MV-4-11 (cell line): ENCODE measurements at places on chromosomes 6 and 20.

DNA sequence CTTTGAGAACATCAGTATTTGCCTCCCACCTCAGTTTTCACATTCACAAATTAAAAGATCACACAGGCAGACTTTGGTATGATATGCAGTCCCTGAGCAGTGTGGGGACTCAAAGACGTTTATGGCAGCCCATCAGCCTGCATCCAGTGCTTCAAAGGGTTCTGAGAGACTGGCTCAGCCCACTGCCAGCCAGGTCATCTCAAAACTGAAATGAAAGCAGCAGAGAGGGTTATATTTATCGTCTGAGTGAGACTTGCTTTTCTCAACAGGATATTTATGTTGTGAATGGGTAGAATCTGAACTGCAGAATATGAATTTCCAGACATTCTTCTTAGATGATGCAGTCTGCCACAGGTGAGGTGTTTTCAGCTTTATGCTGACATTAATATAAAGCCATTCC, 159.8 kb downstream of the NRN1 start:
- DNase-seq: no peak

- no peak for DNase-seq
Observed at GRCh38 chr20:56194042-56194441, 54.5 kb upstream of the MC3R start.

GRCh38 chr6:3061501-3061941, 6.8 kb upstream of the RIPK1 start:
- peak; percentile 17 for DNase-seq

DNA sequence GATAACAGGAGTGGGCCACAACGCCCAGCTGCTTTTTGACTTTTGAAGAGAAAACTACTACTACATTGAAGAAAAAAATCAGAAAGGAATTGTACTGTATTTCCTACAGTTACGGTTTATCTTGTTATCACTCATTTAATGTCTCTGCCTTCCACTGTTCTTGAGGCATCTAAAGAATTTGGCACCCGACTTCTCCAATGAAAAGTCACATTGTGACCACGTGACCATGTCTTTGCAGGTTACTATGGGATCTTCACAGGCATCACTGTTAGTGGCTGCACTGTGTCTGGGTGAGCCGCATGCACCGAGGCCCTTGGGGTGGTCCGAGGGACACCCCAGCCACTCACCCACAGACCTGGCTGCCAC, 26.8 kb downstream of the RRBP1 start:
- DNase-seq: no peak

DNA sequence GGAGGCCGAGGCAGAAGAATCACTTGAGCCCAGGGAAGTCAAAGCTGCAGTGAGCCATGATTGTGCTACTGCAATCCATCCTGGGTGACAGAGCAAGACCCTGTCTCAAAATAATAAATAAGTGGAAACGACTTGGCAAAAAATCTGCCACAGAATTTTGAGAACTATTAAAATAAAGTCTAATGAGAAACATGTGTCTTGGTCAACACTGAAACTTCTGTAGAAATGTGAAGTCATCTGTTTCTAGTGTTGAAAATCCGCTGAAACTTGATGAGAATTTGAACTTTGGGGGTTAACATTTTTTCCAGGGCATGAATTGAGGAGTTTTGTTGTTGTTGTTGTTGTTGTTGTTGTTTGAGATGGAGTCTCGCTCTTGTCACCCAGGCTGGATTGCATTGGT, 29.0 kb upstream of the BCLAF1 start:
- DNase-seq: no peak

- no peak for DNase-seq
Observed at GRCh38 chr6:131258816-131259476, 123.7 kb downstream of the AKAP7 start.

- no peak for DNase-seq
Observed at GRCh38 chr20:24875078-24875477, 74.0 kb upstream of the CST7 start.

- no peak for DNase-seq
Observed at GRCh38 chr6:49551866-49552129, 1.3 kb downstream of the C6orf141 start.

DNA sequence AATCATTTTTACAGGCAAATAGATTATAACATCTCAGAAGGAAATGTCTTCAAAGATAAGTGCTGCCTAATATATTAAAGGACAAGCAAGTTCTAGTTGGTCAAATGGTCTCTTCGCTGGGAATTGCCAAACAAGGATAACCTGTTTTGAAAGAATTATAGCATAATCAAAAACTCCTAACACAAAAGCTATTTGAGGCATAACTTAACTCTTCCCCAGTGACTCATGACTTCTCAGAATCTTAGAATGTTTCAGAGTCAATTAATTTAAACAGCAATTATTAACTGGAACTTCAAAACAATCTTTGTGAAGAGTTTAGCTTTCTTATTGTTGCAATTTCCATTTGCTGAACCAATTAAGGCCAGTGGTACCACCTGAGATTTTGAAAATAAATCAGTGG, 126.6 kb downstream of the MTFR2 start:
- DNase-seq: no peak

- no peak for DNase-seq
Observed at GRCh38 chr6:151389618-151390275, 1.6 kb downstream of the ZBTB2 start.

GRCh38 chr6:130615816-130616215, 211.4 kb upstream of the SMLR1 start:
- no peak for DNase-seq

GRCh38 chr6:138410972-138411880, 7.2 kb downstream of the HEBP2 start:
- peak; percentile 34 for DNase-seq

DNA sequence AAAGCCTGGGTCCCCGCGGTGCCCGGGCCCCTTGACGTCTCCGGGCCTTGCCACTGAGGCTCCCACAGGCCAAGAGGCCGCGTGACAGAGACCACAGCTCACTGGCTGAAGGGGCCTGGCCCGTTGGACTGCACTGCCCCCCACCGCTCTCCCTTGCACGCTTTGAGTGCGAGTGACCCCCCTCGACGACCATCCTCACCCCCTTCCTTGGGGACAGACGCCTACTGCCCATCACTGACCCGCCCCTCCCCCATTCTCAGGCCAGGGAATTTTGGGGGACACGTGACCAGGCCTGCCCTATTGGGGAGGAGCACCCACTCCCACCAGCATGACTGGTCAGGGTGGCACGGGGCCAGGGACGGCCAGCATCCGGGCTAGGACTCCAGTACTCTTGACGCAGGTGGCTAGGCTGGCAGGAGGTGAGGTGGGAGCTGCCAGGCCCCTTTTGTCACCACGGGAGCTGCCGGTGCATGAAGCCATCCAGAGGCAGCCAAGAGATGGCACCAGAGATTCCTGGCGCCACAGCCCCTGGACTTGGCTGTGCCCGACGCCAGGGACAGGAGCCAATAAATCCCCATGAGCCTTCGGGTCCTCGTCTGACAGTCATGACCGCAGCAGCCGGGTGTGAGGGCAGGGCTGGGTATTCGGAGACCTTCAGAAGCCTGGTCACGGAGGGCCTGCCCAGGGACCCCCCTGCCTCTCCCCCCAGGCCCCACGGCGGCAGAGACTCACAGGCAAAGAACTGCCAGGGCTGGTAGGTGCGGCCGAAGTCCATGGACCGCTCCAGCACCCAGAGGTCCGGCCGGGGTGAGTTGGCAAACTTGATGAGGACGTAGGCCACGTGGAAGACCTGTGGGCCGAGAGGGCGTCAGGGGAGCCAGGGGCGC, 14.5 kb downstream of the LAMA5 start:
- DNase-seq: no peak

- no peak for DNase-seq
Observed at GRCh38 chr6:128569732-128570679, 49.6 kb upstream of the PTPRK start.
